RWPE1 (cell line): ENCODE measurements at places on chromosomes 2 and 18.

DNA sequence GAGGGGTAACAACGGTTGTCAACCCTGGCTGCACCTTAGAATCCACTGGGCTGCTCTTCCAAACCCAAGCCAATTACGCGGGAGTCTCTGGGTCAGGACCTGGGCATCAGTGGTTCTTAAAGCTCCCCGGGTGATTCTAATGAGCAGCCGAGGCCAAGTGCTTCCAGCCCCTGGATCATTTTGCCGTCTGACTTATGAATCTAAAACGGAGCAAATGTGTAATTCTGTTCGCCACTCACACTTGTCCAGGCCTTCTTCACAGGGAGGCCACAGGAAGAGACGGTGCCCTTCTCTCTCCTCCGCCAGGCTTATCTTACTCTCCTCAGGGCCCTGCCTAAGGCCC, 78.5 kb downstream of the MCFD2 start:
- no peak for DNase-seq

GRCh38 chr2:191508738-191509137, 169.2 kb upstream of the NABP1 start:
- no peak for DNase-seq

- DNase-seq = no peak
Measured at GRCh38 chr18:22179174-22179573, 9.8 kb downstream of the GATA6 start.

- no peak for DNase-seq
Measured at GRCh38 chr2:225598897-225599296, 199.4 kb downstream of the NYAP2 start.

GRCh38 chr2:42238644-42239288, 69.6 kb downstream of the EML4 start:
- DNase-seq = no peak

DNA sequence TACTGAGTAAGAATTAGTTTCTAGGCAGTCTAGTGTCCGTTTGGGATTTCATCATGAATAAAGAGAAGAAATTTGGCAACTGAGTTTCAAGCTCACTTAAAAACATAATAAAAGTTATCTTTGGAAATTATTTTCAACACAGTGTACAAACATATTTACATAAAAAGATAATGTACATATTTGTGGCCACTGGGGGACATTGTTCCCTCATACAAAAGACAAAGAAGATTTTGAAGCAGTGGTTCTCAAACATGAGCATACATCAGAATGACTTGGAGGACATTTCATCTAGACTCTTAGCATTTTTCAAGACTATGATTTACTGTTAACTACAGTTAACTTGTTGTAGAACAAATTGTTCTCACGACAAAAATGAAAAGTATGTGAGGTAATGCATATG, 15.7 kb upstream of the TTC21B start:
- no peak for DNase-seq

GRCh38 chr2:88355486-88355885, 97.0 kb downstream of the FOXI3 start:
- DNase-seq = no peak

GRCh38 chr2:199485732-199486335, 28.1 kb upstream of the SATB2 start:
- peak; percentile 54 for DNase-seq

GRCh38 chr2:27134781-27135477, 493 bp upstream of the PREB start:
- DNase-seq = no peak

- DNase-seq = no peak
Measured at GRCh38 chr2:147033044-147033443, 811.8 kb upstream of the ACVR2A start.

- no peak for DNase-seq
Measured at GRCh38 chr2:99184811-99185210, 3.8 kb downstream of the MRPL30 start.

- peak; percentile 28 for DNase-seq
Measured at GRCh38 chr2:69830045-69830905, 815 bp downstream of the GMCL1 start.

GRCh38 chr18:3179430-3180089, 40.2 kb downstream of the MYOM1 start:
- no peak for DNase-seq

DNA sequence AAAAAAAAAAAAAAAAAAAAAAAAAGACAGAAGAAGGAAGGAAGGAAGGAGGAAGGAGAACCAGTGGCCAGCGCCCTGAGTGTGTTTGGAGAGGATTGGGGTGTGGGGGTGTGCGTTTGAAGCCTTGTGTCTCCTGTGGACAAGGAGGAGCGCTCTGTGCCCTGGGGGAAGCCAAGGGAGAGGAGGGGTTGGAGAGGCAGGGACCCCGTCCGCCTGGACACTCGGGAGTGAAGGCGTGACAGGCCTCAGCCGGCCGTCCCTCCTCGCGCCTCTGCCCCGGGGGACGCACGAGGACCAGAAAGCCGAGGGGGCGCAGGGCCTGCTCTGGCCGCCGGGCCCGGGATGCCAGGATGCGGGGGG, 44.9 kb downstream of the SERTAD2 start:
- no peak for DNase-seq

DNA sequence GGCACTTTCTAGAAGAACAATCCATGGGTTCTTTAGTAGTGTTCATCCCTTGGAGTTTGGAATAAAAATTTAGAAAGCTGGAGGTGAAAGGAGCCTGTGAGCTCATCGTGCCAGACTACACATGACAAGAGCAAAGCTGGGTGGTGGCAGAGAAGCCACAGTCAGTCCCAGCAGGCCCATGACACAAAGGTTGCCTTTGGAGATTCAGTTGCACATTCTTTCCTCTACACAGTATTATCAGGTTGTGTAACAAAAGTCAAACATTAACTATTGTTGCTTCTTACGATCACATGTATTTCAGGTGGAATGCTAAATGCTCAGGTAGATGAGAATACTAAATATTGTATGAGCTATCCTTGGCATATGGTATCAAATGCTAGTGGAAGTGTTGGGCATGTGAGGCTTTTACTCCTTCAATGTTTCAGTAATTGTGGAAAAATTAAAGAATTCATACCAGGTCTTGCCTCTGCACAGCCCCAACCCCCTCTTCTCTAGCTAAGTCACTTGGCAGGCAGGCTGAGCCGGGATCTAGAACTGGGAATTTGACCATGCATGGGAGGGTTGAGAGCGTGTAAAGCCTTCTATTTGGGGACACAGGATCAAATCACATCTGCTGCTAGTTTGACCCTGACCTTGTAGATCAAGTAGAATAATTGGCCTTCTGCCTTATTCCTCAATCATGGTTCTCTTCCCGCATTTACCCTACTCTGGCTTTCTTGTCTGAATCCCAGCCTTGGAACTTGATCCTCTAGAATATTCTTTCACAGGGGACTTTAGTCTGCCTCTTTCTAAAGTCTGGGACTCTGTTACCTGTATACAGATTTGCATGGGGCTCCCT, 230.9 kb downstream of the GCA start:
- DNase-seq = no peak

DNA sequence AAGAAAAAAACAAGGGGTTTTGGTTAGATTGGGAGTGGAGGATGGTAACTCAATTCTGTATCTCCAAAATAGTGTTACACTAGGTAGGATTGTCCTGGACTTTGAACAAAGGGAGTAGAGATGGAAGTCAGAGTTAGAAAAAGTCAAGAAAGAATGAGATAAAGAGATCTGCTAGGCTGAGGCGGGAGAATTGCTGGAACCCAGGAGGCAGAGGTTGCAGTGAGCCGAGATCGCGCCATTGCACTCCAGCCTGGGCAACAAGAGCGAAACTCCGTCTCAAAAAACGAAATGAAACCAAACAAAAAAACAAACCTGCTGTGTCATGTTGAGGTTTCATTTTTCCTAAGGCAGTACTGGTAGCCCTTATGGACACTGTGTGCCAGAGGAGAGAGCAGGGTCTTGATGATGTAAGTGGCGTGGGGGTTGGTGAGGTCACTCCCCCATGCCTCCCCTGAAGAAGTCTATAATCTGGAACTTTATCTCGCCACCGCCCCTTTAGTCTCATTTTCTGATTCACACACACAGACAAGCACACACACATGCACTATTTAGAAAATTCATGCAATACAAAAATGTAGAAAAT, 10.5 kb downstream of the DRC1 start:
- DNase-seq = no peak

DNA sequence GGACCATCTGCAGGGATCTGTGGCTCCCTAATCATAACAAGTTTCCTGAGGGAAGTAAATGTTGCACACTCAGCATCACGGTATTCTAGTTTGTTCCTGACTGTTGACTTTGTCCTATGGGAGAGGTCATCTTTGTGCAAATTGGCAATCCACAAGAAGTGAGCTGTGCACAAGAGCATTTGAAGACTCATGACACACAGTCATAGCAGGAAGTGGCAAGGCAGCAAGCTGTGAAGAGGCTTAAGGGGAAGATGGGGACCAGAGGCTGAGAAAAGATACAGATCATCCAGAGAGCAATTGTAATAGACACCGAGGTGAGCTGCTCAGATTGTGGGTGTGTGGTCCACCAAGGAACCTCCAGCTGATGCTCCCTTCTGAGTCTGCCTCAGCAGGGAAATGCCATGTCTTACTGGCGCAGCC, 2.7 kb downstream of the TNP1 start:
- no peak for DNase-seq

- DNase-seq = no peak
Measured at GRCh38 chr2:239277401-239278085, 123.3 kb downstream of the HDAC4 start.

- DNase-seq = no peak
Measured at GRCh38 chr2:177545143-177545542, 152.6 kb downstream of the AGPS start.

GRCh38 chr2:18062892-18063291, 184.4 kb downstream of the KCNS3 start:
- no peak for DNase-seq

DNA sequence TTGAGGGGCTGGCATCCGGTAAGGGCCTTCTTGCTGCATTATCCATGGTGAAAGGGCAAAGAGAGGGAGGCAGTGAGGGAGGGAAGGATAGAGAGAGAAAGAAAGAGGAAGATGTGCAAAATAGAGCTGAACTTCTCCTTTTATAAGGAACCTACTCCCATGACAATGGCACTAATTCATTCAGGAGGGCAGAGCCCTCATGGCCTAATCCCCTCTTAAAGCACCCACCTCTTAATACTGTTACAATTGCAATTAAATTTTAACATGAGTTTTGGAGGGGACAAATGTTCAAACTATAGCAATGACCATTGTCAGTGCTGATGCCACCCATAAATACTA, 60.2 kb downstream of the CXCR4 start:
- no peak for DNase-seq

GRCh38 chr2:46875226-46875899, 40.2 kb downstream of the MCFD2 start:
- no peak for DNase-seq

DNA sequence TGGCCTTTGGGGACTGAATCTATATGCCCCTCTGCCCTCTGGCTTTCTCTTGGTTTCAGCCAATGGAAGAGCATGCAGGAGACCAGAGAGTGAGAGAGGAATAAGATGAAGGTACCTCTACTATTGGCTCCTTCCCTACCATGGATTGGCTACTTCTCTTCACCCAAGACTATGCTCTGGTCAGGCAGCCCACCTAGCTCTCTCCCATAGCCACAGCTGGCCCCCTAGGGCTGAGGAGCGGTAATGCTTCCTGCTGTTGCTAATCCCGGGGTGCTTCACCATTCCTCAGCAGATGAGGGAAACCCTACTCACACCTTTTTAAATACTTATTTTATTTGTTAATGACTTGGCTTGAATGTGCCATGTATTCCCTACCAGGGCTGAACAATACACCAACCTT, 142.4 kb downstream of the MREG start:
- peak; percentile 10 for DNase-seq

DNA sequence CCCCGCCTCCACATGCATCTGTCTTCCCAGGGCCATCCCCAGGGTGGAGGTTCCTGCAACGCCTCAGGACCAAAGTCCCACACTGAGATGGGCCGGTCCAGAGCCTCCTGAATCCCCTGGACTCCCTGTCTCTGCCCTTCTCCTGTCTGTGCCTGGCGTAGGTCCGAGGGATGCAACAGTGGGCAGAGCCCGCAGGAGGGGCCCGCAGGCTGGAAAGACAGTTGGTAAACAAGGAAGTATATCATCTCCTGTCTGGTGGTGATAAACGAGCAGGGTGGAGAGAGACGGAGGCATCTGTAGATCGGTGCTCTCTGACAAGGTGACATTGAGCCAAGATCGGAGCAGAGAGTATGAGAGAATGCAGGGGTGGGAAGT, 72.6 kb upstream of the RAB6C start:
- no peak for DNase-seq

GRCh38 chr2:172215172-172215935, 112.7 kb upstream of the DLX2 start:
- DNase-seq = no peak

- DNase-seq = peak; percentile 23
Measured at GRCh38 chr2:220104871-220105351, 477.5 kb downstream of the SLC4A3 start.

- DNase-seq = no peak
Measured at GRCh38 chr2:155733091-155733853, 599.2 kb downstream of the NR4A2 start.

DNA sequence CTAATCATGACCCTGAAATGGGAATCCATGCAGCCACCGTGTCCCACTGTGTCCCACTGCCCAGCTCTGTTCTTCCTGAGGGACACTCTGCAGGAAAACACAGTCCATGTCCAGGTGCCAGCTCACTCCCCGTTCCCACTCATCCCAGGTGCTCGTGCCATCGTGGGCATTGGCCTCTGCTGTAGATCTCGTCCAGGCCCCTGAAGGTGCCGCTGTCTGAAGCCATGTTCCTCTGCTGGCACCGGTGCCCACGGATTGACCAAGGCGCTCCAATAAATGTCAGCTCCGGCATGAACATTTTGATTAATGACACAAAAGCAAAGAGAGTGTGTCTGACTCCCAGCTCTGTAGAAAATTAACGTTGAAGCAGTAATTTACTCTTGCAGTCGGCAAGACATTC, 280.1 kb upstream of the SALL3 start:
- no peak for DNase-seq

- no peak for DNase-seq
Measured at GRCh38 chr2:20471148-20471547, 24.3 kb downstream of the RHOB start.

- no peak for DNase-seq
Measured at GRCh38 chr2:122883849-122884248, 1128.4 kb downstream of the TSN start.
